Dorsolateral prefrontal cortex (tissue), 122 donors: ENCODE measurements at places on chromosomes 16 and 17. TPM values are rescaled to one million over a fixed set of nuclear protein-coding genes. Genes with fewer than 3 reads are reported as not detected.

DNA sequence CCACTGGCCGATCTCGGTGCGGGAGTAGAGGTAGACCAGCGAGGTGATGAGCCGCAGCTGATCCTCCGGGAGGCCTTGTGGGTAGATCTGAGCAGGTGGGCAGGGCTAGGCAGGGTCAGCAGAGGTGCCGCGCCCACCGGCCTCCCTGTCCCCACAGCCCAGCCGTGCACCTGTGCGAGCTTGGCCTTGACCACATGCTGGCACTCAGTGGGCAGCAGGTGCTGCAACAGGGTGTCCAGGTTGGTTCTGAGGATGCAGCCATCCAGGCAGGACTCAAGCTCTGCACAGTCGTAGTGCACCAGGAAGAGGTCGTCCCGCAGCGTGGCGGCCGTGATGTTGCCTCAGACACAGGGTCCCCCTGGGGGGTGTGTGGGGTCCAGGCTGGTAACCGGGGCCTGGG, 12.4 kb downstream of the MSLN start:
- no peak for DNase-seq

- no peak for DNase-seq
These were observed 17.7 kb downstream of the TAOK1 start for GRCh38 chr17:29407856-29408255.

Gene OR4D1
- not detected for total RNA-seq

Gene FOXO3B
- 4.4 TPM for total RNA-seq

Gene KRTAP16-1
- total RNA-seq: not detected

Gene KRT14
- total RNA-seq: not detected

DNA sequence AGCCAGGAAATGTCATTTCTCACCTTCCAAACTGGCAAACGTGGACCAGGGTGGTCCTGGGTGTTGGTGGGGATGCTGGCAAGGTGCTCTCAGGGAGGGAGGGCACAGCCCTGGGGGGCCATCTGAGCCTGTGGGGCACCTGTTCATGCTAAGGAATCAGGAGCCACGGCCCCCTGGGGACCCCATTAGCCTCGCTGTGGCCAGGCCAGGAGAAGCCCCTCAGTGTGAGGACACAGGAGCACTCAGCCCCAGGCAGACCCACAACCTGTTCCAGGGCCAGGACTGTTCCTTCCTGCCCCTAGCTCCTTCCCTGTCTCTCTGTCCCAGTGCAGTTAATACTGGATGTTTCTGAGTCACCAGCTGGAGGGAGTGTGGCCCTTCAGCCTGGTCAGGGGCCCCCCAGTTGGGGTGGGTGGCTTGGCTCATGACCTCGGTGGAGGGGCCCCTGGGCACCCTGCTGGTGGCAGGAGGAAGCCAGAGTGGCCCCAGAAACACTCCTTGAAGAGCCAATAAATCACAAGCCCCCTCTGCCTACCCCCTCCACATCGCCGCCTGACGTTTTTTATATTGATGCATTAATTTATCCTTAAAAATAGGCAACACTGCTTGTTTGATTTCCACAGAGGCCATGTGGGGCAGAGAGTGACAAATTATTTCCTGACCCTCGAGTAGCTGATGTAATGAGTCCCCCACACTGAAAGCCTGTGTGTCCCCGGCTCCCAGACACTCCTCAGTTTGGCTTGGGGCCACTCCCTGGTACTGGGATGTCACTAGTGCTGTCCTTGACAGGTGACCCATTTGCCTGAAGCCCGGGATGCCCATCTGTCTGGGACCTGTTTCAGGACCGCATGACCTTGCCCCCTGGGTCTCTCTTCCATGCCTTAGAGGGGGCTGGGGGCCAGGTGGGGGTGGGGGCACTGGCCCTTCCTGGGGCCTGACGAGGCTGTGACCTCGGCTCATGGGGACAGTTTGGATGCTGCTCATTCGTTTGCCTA, 22.3 kb downstream of the ACTG1 start:
- no peak for DNase-seq

DNA sequence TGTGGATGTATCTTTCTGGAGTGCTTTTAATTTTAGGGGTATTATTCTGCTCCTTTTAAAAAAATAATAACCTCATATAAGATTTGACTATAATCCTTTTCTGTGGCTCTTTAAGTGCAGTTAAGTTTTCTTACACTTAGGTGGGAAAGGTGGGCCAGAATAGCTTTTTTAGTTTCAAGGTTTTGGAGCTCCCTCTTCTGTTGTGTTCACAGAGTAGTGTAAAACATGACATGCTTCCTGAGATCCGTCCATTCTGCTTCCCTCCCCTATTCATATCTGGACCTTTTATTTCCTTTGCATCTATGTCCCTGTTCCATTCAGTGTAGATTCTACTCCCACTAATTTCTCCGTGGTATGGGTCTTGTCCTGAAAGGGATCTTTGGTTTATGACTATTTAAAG, 12.8 kb downstream of the LRRC36 start:
- no peak for DNase-seq

Gene PIK3R5
- total RNA-seq: 6.1 TPM

Gene CSH2
- not detected for total RNA-seq

DNA sequence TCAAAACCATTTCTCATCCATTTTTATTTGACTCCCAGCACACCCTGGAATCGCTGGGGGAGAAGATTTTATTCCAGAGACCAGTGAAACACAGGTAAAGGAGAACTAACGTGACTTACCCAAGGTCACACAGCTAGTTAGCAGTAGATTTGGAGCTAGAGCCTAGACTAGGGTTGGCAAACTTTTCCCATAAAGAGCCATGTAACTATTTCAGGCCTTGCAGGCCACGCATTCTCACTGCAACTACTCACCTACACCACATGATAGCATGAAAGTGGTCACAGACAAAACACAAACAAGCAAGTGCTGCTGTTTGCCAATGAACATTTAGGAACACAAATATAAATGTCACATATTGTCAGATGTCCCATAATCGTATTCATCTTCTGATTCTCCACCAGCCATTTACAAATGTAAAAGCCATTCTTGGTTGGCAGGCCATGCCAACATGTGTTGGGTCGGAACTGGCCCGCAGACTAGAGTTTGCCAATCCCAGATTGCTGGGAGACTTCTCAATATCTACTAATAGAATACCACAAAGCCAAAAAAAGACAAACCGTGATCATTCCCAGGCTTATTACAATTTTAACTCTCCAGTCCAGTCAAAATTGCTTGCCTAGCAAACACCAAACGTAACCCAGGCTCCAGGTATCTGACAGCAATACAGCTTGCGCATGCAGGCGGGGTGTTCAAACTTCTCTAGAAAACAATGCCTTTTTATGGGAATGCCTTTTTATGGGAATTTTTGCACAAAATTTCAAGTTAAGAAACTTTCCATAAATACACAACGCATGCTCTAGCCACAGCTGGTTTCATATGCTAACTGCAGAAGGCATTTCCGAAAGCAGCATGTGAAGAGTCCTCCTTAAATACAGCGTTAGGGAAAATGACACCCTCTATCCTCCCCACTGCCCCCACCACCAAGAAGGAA, 20.9 kb downstream of the ZFHX3 start:
- no peak for DNase-seq

DNA sequence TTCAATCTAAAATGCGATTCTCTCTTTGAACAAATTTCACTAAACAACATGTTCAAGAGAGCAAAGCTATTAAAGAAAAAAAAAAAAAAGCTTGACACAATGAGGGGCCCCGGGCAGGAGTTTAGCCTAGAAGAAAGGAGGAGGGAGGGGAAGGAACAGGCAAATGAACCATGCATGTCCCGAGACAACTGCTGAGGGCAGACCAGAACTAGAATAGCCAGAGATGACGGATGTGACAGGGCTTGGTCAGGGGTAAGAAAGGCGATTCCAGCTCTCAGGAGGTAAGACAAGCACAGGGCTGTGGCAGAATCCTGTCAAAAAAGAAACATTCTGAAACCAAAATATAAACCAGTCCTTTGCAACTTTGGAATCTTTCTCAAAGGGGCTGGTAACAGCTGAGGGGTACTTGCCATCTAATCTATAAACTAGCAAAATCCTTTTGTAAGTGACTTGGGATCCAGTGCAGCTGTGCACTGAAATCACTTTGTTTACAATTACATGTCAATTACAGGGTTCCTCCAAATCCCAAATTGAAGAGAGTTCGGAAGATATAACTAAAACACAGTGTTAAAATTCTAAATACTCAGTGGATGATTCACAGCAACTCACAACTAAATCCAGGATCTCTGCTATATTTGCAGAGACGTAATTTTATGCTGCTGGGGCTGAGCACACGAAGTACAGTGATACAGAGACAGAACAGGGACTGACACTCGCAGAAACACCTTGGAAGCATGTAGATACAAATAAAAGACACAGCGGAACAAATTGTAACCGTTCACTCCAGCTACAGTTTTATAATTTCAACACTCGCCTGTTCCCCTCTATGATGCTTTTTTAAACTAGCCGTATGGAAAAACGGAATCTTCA, 567.4 kb upstream of the ZFHX3 start:
- DNase-seq: no peak

- no peak for DNase-seq
These were observed 27.6 kb downstream of the DNAH9 start for GRCh38 chr17:11625878-11626277.

DNA sequence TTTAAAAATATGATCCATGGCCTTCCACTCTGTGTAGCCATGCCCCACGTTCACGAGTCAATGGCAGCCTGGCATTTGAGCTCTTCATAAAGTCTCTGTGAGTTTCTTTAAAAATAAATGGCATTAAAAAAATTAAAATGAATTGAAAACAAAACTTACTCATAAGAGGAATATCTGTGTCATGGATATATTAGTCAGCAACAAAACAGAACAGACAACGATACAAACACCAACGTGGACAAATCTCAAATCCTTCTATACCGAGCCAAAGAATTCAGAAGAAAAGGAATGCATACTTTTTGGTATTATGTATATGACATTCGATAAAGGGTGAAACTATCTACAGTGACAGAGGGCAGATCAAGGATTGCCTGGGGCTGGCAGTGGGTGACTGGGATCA, 8.2 kb upstream of the CMIP start:
- no peak for DNase-seq

GRCh38 chr17:78557598-78558039, 19.6 kb downstream of the DNAH17 start:
- no peak for DNase-seq
